ENCODE measurements at places on chromosomes 5 and 9.

DNA sequence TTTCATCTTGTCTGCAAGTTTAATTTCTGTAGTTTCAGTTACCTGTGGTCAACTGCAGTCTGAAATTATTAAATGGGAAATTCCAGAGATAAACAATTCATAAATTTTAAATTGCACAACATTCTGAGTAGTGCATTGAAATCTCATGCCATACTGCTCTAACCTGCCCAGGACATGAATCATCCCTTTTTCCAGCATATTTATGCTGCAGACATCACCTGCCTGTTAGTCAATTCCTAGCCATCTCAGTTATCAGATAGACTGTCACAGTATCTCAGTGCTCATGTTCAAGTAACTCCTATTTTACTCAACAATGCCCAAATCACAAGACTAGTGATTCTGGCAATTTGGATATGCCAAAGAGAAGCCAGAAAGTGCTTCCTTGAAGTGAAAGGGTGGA, 223.0 kb upstream of the GRIA1 start:
- DNase-seq = no peak

- DNase-seq = no peak
These were observed 815.0 kb downstream of the CDH18 start for GRCh38 chr5:19172926-19173470.

DNA sequence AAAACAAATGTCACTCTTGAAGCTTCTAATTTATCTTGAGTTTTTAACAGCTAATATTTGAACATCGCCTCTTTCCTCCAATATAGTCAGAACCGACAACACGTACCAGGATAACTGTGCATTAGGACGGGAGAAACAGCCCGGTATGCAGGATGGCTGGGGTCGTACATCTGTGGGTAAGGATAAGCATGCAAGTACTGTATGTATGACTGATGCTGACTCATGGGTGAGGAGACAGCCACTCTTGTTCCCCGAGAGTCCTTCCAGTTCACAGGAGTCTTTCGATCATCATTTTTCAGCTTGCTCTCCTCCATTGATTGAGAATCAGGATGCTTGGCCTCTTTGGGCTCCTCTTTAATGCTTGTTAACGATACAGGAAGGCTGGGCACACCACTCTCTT, 102.3 kb downstream of the ZNF608 start:
- no peak for DNase-seq

GRCh38 chr5:170312666-170313065, 15.1 kb upstream of the LCP2 start:
- DNase-seq = peak; percentile 94

DNA sequence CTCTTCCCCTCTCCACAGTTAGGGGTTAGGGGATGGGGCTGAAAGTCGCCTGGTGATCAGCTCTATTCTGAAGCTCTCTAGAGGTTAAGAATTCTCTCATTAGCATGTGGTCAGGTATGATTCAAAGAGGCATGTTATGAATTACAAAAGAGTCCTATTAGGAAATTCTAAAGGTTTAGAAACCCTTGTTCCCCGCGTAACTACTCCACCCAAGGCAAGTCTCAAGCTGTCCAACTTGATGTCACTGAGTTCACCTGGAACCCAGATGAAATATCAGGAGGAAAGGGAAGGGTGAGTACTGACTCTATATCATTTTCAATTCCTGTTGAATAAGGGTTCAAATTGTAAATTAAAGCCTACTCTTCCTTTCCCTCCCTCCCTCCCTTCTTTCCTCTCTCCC, 18.1 kb upstream of the RNF145 start:
- DNase-seq = peak; percentile 8

GRCh38 chr5:158308429-158309025, 449.6 kb upstream of the CLINT1 start:
- no peak for DNase-seq

GRCh38 chr9:117411547-117411946, 3.3 kb downstream of the ASTN2 start:
- DNase-seq = peak; percentile 49

DNA sequence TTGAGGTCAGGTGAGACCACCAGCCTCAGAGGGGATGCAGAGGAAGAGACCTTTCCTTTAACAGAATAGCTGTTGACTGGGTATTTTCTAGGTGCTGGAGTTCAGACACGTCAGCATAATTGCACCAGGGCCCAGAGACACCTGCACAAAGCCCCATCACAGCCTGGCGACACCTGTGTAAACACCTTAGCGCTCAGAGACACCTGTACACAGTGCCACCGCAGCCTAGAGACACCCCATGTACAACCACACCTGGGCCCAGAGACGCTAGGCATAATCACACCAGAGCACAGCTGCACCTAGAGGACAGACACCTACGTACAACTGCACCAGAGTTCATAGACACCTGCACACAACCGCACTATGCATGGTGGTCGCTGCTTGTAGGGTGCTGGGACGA, 1.0 kb downstream of the TRIP13 start:
- no peak for DNase-seq

- no peak for DNase-seq
These were observed 229.3 kb downstream of the RFX3 start for GRCh38 chr9:3296536-3296935.

DNA sequence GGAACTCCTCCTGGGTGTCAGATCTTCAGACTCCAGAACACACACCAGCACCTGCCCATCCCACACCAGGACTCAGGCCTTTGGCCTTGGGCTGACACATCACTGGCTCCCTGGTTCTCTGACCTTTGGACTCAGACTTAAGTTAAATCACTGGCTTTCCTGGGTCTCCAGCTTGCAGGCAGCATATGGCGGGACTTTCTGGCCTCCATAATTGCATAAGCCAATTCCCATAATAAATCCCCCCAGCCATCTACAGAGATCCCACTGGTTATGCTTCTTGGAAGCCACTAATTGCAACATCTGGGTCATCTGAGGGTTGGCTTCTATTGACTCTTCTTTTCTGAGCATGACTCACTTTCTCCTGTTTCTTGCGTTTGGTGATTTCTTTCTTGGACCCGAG, 80.3 kb upstream of the SARDH start:
- no peak for DNase-seq

DNA sequence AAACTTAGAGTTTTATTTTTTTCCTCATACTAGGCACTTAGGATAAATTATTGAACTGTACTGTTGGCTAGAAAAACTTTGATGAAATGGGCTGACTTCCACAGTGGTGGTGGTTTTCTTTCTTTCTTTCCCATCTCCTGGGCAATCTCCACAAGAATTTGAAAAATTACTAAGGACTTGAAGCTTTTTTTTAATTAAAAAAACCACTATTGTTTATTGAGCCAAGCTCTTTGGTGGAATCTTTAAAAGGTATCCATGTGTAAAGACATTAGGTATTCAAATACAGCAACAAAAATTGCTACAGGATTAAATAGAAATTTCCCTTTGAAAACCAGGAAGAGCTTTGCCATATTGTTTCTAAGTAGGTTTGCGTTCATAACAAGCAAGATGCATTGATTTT, 14.1 kb downstream of the MARCHF6 start:
- no peak for DNase-seq

DNA sequence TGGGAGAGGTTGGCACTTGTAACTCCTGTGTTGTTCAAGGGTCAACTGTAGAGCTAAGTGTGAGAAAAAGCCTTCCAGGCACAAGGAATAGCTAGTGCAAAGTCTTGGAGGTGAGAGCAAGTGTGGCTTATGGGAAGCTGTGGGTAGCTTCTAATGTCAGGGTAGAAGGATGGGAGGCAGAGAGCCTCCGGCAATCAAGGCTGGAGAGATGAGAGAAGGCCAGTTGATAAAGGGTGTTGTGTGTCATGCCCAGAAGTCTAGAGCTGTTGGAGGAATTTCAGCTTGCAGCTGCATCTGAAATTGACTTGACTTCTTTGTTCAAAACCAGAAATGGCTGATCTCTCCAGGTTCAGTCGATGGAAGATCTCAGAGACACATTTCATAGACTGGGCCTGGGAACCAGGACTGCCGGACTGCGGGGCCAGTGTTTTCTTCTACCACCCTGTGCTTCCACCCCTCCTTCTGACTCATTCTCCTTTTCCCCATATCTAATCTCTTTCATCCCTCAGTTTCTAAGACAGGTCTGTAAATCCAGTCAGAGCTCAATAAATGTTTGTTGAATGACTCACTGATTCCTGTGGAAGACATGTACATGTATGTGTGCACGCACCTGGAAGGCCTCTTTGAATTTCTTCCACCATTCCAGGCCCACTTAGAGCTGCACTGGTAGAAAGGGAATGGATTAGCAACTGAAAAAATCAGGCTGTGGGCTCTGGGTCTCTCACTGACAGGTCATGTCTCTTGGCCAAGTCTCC, 67.8 kb upstream of the KLF4 start:
- DNase-seq = no peak

DNA sequence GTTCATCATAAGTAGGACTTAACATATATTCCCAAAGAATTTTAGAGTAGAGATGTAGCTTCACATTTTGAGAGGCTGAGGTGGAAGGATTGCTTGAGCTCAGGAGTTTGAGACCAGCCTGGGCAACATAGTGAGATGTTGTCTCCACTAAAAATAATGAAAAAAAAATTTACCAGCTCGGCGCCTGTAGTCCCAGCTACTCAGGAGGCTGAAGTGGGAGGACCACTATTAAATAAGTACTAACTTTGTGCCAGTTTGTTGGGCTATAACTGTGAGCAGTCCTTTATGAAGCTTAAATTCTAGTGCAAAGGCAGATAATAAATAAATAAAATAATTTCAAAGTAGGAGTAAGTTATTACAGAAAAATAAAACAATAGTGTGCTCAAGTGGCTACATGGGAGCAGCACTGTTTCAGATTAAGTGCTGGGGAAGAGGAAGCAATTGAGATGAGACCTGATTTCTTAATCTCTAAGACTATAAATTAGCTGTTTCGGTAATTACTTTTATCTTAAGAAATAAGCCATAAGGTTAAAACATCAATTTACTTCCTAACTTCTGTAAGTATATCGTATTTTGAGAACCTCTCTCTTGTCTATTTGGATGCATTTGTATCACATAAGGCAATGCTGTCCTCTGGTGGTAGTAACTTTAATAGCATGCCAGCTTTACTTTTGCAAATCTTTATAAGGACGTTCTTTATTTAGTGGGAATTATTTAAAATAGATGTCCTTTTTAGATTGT, 98.9 kb downstream of the CSNK1G3 start:
- peak; percentile 66 for DNase-seq

GRCh38 chr9:133964463-133964862, 27.7 kb downstream of the VAV2 start:
- DNase-seq = no peak

- no peak for DNase-seq
These were observed 1189.4 kb upstream of the NUDT12 start for GRCh38 chr5:104751969-104752368.

- no peak for DNase-seq
These were observed 123.2 kb downstream of the MYO10 start for GRCh38 chr5:16812911-16813310.

All from suppressor macrophage (primary cell).